ENCODE measurements at places on chromosomes 2 and 18. TPM values are rescaled to one million over a fixed set of nuclear protein-coding genes. Genes with fewer than 3 reads are reported as not detected.

- no peak for DNase-seq
Observed at GRCh38 chr18:58900015-58900649, 35.5 kb downstream of the ZNF532 start.

DNA sequence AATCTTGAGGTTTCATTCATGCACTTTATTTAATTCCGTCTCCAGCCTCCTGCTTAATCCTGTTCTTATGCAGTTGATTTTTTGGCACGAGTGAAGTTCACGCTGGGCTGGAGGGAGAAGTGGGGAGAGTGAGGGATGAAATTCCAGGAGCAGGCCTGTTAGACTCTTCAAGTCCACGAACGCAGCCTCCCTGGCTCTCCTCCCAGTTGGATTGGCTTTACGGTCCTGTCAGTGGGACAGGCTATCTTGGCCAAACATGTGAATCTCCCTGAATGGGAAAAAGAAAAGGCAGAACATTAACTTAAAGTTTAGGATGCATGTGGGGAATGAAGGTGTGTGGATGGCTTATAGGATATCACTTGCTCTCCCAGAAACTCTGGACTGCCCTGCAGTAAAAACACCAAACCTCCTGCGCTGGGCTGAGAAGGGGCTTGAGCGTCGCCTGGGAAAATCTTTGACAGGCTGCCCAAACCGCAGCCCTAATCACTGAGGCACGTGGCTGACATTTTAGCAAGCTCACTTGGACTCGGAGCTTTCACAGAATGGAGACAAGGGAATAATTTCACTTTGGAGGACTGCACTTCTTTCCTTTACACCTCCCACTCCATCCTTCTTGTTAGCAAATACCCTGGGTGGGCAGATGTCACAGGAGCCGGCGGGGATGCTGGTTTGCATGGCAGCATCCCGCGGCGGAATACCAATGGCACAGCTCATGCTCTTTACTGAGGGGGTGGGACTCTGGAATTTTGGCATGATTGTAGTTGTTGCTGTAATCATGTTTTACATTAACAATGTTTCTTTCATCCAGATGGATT, 93.9 kb downstream of the ACKR3 start:
- no peak for DNase-seq

DNA sequence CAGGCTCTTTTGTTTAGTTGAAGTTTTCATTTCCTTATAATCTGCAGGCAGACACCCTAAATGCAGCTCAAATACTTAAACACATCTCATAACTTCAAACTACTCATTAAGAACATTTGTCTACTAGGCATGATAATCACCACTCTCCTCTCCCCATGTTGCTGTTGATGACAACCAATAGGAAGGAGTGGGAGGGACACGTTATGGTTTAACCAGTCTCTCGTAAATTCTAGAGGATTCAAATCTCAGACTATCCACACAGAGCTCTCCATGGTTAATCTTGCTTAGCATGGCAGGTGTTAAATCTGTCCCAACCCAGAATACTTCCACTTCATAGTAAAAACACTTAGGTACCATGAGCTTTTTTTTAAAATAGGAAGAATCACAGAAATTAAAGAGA, 127.4 kb upstream of the AQP4 start:
- no peak for DNase-seq

- no peak for DNase-seq
Observed at GRCh38 chr18:63126134-63127069, 193.2 kb downstream of the BCL2 start.

Gene BCL2
- total RNA-seq, result 24.4 TPM

Measured in dorsolateral prefrontal cortex (tissue), 122 donors.